ENCODE measurements at places on chromosomes 2 and 18. TPM values are rescaled to one million over a fixed set of nuclear protein-coding genes. Genes with fewer than 3 reads are reported as not detected.

The SERPINB10 gene
- total RNA-seq, result not detected

The RNF125 gene
- 5.6 TPM for total RNA-seq

The RFTN2 gene
- not detected for total RNA-seq

The CPLX4 gene
- total RNA-seq, result not detected

The BOLL gene
- total RNA-seq, result not detected

The PUM2 gene
- total RNA-seq, result 163 TPM

The CRACDL gene
- total RNA-seq, result 0.07 TPM

The GPR17 gene
- not detected for total RNA-seq

The KANSL1L gene
- total RNA-seq, result 25.5 TPM

The PIEZO2 gene
- total RNA-seq, result not detected

The PDK1 gene
- 25.5 TPM for total RNA-seq

The PHOSPHO2 gene
- total RNA-seq, result 9.4 TPM

The NXPH2 gene
- total RNA-seq, result not detected

The DLGAP1 gene
- total RNA-seq, result 0.07 TPM

The SPDYA gene
- 2.8 TPM for total RNA-seq

The MYCN gene
- not detected for total RNA-seq

The TRIM43 gene
- total RNA-seq, result not detected

The CBLN2 gene
- not detected for total RNA-seq

The COPS9 gene
- total RNA-seq, result 48.7 TPM

The HOXD13 gene
- not detected for total RNA-seq

The SCG2 gene
- 0.27 TPM for total RNA-seq

The DHRS9 gene
- 0.25 TPM for total RNA-seq

The GNAL gene
- total RNA-seq, result 0.12 TPM

The RNF152 gene
- total RNA-seq, result 0.49 TPM

The RGPD4 gene
- not detected for total RNA-seq

The SLC16A14 gene
- total RNA-seq, result 2.4 TPM

The RGPD3 gene
- 0.37 TPM for total RNA-seq

The MPP4 gene
- total RNA-seq, result not detected

The PLA2R1 gene
- total RNA-seq, result not detected

The OST4 gene
- 195 TPM for total RNA-seq

The ZAP70 gene
- total RNA-seq, result 3.4 TPM

The ACOXL gene
- not detected for total RNA-seq

The NOSTRIN gene
- total RNA-seq, result not detected

The MYOM1 gene
- total RNA-seq, result 12.8 TPM

The NEURL3 gene
- not detected for total RNA-seq

The CNTNAP5 gene
- total RNA-seq, result not detected

The UCN gene
- 3.6 TPM for total RNA-seq

The APCDD1 gene
- total RNA-seq, result 0.46 TPM

The FBXO48 gene
- total RNA-seq, result 3.2 TPM

The IL36G gene
- total RNA-seq, result not detected

The SPP2 gene
- total RNA-seq, result not detected

The KIF5C gene
- 6.1 TPM for total RNA-seq

The SULT1C4 gene
- not detected for total RNA-seq

The UGT1A4 gene
- not detected for total RNA-seq

The DSEL gene
- total RNA-seq, result 0.37 TPM
